Left ventricle myocardium inferior (tissue), 1 donor: ENCODE measurements at places on chromosomes 12 and 14.
A peak's percentile ranks its signal among the peaks of the same experiment; 100 is the strongest.

- DNase-seq, result no peak
Measured at GRCh38 chr14:74684434-74684833, 28.4 kb downstream of the AREL1 start.

GRCh38 chr12:123140676-123141614 is 9.9 kb downstream of the PITPNM2 start:
- DNase-seq, result no peak

- no peak for DNase-seq
Measured at GRCh38 chr12:97452230-97452629, 10.4 kb upstream of the RMST start.

DNA sequence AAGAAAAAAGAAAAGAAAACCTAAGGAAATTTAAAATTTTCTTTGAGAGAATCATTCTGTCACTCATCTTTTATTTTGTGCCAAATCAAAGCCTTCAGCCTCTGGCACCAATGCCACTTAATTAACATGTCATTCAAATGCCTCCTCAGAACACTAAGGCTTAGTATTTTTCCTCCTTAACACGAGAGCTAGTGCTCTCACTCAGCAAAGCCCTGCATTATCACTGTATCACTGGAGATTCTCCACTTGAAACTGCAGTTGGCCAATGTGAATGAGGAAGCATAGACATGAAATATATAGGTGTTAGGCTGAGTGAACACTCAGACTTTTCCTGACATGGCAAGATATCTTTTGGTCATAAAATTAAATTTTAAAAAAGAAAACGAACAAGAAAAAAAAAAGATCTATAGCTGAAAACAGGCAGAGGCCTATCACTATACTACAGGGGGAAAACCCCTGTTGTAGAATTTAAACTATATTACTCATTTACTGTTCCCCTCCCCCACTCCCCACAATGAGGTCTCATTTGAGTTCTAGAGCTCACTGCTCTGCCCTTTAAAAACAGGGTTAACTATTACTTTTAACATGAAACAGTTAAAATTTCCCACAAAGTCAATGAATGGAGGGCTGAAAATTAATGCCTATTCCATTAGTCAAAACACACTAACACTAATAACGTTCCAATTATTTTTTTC is 5.1 kb downstream of the MBIP start:
- no peak for DNase-seq

- no peak for DNase-seq
Measured at GRCh38 chr12:115771065-115771464, 506.4 kb downstream of the MED13L start.

DNA sequence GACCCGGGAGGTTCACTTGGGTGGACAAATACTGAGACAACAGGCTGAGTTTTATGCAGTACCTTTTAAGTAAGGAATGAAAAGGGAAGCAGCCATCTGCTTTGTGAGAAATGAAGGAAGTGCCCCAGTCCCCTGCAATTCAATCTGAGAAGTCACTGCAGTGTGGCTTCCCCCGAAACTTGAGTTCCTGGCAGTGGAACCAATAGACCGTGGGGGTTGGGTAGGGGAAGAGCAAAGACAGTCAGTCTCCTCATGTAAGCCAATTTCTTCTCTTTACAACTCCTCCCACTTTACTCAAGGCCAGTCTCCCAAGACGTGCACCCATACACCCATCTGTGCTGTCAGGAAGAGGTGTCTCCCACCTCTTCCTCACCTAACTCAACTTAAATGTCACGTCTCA is 206.5 kb downstream of the BCAT1 start:
- peak; percentile 15 for DNase-seq

DNA sequence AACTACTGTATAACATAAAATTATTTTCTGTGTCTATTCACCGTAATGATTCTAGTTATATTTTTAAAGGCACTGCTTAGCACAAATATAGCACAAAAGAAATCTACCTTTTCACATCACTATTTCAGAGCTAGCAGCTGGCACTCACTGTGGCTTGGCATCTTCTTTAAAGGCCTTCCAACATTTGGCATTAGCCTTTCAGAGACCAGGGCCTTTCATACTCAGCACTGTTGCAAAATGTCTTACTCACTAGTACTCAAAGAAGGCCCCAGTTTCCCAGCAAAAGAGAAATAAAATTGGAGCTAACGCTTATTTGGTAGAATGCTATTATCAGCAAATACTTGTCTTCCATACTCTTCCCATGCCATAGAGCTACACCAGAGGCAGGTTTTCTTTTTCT is 238.4 kb downstream of the MED13L start:
- no peak for DNase-seq

GRCh38 chr12:53056296-53056695 is 6.4 kb downstream of the TNS2 start:
- no peak for DNase-seq

DNA sequence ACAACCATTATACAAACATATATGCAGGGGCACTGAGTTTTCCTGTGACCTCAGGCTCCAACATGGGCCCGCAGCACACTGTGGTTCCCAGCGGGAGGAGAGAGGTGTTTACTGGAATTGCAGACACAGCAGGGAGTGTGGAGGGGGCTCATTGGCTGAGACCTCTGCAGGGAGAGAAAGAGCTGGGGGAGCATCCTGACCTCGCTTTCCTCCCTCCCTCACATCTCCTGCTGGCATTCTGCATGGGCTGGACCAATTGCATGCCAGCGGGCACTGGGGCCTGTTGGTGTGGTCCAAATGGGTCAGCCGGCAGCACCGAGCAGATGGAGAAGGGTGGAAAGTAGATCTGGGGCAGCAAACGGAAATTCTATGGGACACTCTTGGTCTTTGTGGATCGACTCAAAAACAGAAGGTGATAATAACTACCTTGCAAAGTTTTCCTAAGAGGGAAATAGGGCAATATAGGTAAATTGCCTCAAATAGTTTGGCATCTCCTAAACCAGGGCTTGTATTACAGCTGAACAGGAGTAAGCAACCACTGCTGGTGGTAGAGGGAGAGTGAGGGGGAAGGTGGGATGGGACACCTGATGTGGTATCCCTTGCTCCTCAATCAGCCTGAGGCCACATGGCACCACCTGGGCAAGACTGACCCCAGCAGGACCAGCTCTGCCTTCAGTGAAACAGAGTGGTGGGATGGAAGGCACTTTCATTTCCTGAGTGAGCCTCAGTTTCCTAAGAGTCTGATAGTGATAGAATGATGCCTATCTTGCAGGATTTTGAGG is 86.9 kb downstream of the NTF3 start:
- no peak for DNase-seq

DNA sequence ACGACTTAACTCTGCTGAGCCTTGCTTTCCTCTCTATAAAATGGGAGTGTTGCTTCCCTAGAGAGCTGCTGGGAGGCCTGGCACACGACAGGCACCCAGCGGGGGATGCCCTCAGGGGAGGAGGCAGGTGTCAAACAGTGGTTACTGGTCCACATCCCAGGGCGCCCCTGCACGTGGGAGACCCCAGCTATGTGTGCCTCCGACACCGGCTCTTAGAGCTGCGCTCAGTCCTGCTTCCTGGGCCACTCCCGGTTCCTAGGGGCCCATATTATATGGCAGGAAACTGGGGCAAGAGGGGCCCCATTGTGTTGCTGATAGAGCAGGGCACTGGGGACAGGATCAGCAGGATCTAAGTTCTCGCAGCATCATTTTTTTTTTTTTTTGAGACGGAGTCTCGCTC is 47.3 kb downstream of the CHGA start:
- DNase-seq, result peak; percentile 5

GRCh38 chr14:73457041-73457923 is 1.1 kb downstream of the NUMB start:
- peak; percentile 27 for DNase-seq

DNA sequence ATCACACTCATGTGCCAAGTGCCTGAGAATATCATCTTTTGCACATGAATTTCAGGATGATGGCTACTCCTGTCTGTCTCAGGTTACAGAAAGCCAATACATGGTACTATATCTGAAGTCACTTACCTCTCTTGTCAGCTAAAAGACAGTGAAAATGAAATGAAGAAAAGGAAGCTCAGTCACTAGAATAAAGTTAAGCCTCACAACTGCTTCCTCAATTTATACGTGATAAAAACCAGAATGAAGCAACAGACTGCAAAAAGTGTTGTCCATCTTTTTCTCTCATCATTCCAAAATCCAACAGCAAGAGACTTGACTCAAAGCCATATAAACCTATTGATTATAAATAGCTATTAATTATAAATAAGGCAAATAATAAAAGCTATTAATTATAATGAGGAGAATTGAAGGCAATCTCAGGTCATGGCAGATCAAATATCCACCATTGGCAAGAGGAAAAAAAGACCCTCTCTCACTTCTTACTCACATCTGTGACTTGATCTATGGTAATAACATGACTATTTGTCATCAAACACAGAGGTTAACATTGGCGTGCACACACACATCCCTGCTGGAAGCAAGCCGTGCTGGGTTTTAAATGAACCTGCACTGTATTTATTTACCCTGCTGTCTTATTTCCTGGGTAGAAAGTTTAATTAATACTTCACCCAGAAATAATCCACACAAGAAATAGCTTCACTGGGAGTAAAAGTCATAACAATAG is 10.0 kb downstream of the NIN start:
- no peak for DNase-seq

- DNase-seq, result no peak
Measured at GRCh38 chr14:21066882-21067502, 3.1 kb upstream of the ARHGEF40 start.

GRCh38 chr12:29448157-29448556 is 49.3 kb downstream of the OVCH1 start:
- no peak for DNase-seq

GRCh38 chr14:100728962-100729361 is 2.3 kb downstream of the DLK1 start:
- DNase-seq, result no peak
